Stimulated activated CD4-positive, alpha-beta T cell treated with anti-CD3 and anti-CD28 coated beads, Interleukin-12 subunit alpha, Interleukin-12 subunit beta, amount 100 ng/mL, for 24 hours (primary cell): ENCODE measurements at places on chromosomes 13 and 19.

DNA sequence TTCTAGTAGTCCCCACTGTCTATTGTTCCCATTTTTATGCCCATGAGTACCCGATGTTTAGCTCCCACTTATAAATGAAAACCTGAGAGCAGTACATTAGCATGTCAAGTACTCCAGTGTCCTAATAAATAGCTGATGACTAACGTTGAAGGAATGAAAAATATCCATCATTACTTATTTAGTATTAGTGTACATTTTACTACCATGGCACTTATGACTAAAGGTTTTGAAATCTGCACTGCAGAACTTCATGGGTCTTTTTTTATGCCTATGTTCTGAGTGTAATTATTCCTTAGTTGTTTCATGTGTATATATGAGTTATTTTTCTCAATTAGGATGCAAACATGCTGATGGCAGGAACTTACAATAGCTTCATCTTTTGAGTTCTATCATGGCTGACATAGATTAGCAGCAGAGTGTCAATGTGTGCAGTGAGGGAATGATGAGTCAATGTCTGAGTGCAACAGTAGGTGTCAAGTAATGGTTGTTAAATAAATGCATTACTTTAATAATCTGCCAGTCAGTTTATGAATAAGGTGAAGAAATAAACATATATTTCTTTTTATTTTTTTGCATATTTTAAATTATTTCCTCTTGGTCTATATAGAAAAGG lies 188.4 kb downstream of the ITGBL1 start:
- no peak for DNase-seq

GRCh38 chr19:56177564-56178243 lies 1.9 kb downstream of the GALP start:
- DNase-seq: no peak

DNA sequence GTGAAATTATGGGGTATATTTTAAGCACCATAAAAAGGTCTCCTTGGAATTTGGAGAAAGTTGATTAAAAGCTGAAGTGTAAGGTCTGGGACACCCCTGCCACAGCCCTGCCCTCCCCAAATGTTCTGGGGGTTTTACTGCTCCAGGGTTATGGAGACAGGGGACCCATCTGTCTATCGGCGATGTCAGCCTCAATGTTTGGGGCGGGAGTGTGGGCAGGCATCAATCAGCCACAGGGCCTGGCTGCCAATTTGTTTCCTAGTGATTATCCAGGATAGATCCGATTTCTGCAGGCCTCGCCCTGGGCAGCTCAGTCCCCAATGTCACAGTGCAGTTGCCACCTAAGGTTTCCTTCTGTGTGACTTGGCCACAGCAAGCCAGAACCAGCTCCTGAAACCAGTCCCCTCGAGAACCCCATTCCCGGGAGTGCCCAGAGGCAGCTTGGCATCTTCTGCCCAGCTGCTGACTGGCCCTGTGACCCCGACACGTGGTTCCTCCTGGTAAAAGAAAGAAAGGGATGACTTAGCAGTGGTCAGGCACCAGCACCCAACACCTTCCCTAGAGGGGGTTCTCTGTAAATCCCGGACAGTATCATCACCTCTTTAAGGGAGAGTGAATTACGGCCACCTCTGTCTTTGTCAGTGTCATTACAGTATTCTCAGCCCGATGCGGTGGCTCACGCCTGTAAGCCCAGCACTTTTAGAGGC lies 41.6 kb downstream of the MYO9B start:
- DNase-seq: no peak

GRCh38 chr13:111570911-111571310 lies 250.5 kb downstream of the TEX29 start:
- no peak for DNase-seq

GRCh38 chr19:58204566-58204965 lies 21.7 kb downstream of the ZNF274 start:
- DNase-seq: no peak

DNA sequence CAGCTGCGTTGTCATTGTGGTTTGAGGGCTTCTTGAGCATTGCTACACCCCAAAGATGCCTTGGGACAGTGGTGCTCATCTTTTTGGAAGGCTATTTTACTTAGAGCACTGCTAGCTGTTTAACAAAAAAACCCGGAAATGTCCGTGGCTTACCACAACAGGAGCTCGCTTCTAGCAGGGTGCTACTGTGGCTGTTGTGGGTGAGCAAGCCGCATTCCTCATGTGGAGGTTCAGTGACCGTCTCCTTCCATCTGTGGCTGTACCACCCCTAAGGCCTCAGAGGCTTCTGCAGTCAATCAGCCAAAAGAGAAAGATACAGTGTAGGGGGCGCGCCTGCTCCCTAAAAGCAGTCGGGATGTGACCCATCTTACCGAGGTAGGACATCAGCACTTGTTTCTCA lies 1004.2 kb downstream of the UQCRFS1 start:
- DNase-seq: no peak

GRCh38 chr13:42696191-42696590 lies 85.2 kb upstream of the FAM216B start:
- no peak for DNase-seq
